HT1080 (cell line): ENCODE measurements at places on chromosomes 12 and 14. TPM values are rescaled to one million over a fixed set of nuclear protein-coding genes. Genes with fewer than 3 reads are reported as not detected.

DNA sequence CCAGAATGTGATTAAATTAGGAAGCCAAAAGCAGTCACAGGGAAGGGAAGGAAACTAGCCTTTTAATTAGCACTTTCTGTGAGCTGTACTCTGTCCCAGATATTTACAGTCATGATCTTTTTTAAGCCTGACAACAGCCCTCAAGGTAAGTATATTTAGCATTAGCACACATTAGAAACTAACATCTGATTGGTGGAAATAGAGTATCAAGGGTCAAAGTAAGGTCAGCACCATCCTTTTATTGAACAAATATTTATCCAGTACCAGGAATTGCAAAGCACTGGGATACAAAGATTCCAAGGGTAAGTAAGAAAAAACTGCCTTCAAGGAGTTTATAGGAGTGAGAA, 28.2 kb downstream of the RPGRIP1 start:
- DNase-seq = no peak

- DNase-seq = peak; percentile 61
Measured at GRCh38 chr12:32125455-32126084, 18.9 kb downstream of the BICD1 start.

Gene KCNC2
- not detected in 2 replicates for total RNA-seq

Gene LRFN5
- total RNA-seq = 0.37 TPM in 1 of 2 replicates, not detected in the other

Gene KRT3
- 0.13 TPM in 1 of 2 replicates, not detected in the other for total RNA-seq
